Thyroid gland (tissue), 4 donors: ENCODE measurements at places on chromosomes 3 and 15.
A peak's percentile ranks its signal among the peaks of the same experiment; 100 is the strongest.

- no peak for DNase-seq
These were observed 359.3 kb downstream of the PLOD2 start for GRCh38 chr3:145801696-145802095.

DNA sequence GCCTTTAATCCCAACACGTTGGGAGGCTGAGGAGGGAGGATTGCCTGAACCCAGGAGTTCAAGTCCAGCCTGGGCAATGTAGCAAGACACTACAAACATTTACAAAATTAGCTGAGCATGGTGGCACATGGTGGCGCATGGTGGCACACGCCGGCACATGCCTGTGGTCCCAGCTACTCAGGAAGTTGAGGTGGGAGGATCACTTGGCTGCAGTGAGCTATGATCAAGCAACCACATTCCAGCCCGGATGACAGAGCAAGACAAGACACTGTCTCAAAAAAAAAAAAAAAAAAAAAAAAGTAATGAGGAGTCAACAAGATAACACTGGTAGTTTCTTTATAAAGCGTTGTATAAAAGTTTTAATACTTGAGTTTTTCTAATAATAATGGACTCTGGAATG, 10.1 kb downstream of the FEZF2 start:
- no peak for DNase-seq

- DNase-seq, result no peak
These were observed 30.2 kb downstream of the IFT80 start for GRCh38 chr3:160368804-160369203.

DNA sequence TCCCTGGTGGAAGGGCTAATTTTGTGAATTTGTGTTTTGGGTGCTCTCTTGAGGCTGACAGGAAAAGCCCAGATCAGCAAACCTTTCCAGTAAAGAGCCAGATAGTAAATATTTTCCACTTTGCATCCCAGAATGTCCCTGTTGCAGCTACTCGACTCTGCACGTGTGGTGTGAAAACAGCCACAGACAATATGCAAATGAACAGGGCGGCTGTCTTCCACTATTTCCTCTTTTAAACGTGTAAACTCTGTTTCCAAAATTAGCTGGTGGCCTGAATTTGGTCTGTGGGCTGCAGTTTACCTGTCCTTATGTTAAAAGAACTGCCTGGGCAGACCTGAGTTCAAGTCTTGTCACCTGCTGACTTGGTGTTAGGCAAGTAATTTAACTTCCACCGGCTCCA, 202.7 kb downstream of the EDEM1 start:
- no peak for DNase-seq

GRCh38 chr3:63022114-63022513, 146.9 kb upstream of the CADPS start:
- DNase-seq, result no peak

DNA sequence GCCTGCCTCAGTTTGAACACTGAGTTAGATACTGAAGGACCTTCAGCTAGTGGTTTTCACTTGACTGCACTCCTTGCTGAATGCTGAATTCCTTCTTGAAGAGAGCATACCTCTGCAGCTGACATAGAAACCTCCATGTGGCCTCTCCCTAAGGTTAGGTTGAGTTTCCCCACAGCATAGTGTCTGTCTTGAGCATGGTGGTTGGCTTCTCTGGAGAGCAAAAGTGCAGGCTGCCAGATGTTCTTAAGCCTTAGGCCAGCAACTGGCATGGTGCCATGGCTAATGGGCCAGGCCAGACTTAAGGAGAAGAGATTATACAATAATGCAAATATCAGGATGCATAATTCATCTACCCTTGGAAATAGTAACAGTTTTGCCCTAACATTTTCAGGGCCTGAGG, 545.6 kb upstream of the ZNF385D start:
- DNase-seq, result no peak

- DNase-seq, result no peak
These were observed 11.5 kb upstream of the TMF1 start for GRCh38 chr3:69063636-69064035.

GRCh38 chr15:91302588-91303439, 202.8 kb downstream of the SV2B start:
- peak; percentile 39 for DNase-seq

DNA sequence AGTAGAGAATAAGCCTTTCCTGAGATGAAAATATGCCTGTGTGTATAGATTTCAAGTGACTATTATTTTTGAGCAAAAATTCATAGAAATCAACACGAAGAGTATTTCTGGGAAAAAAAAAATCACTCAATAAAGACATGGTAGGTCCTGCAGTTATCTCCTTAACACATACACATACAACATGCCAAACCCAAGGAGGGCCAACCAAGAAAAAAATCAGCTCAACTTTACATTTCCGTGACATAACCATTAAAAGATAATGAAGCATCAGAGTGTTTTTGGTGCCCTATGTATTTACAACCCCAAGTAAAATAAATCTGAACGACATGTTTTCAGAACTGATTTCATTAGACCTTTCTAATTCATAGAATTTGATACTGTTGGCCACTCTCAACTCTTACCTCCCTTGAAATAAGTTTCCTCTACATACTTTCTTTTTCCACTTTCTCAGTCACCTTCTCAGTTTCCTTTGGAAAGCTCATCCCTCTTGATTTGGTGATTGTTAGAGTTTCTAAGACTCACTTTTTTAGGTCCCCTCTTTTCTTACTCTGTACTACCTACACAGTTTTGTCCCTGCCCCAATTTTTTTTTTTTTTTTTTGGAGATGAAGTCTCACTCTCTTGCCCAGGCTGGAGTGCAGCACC, 162.3 kb downstream of the TBL1XR1 start:
- DNase-seq, result no peak

- DNase-seq, result no peak
These were observed 136.5 kb downstream of the TPRA1 start for GRCh38 chr3:127454051-127454450.

DNA sequence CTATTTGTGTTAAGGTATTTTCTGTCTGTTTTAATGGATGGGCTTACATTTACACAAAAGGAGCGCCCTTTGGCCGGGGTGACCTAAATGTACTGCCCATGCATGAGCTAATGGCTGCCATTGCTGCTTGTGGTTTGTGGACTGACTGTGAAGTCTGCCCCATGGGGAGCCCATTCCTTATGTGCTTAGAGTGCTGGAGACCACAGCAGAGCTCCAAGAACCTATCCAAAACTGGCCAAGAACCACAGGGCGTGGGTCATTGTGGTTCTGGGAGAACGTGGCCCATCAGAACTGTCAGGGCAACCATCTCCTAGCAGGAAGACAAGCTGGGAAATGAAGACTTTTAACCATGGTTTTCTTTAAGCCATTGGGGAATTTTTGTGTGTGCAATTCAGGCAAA, 105.3 kb downstream of the CHDH start:
- no peak for DNase-seq

DNA sequence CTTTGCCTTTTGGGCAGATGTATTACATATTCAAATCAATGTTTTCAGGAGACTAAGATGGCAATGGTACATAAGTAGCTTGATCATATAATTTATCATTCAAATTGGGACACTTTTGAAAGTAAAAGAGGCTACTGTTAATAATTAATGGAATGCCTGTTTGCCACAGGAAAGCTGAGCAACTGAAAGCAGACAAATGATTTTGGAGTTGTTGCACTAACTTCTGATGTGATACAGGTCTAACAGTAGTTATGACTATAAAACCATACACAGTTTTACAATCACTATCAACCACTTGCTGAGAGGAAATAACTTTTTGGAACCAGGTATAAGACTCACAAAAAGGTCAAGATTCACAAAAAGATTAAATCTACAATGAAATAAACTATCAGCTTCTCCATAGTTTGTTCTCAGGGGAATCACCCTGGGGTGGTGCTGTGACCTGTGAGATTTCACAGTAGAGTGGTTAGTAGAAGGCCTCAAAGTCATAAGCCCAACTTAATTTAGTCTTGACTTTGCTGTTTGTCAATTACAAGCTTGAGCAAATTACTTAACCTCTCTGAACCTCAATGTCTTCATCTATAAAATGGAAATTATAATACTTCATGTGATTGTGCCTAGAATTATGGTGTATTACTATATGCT, 42.7 kb downstream of the HHLA2 start:
- no peak for DNase-seq

DNA sequence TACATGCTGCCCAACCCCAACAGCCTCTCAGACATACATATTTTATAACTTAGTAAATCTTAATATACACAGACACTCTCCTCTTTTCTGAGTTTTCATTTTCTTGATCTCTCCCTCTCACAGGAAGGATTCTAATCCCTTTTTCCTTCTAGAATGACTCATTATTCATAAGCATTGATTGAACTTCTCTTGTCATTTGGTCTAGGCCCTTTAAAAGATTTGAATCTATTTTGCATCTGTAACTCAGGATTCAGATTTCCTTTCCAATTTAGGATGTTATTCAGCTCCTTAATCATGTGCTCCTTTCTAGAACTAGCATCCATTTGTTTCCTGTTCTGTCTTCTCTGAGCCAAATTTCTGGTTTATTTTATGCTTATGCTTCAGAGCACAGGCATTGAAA, 624.5 kb upstream of the SGO1 start:
- no peak for DNase-seq

GRCh38 chr3:107271787-107272387, 105.4 kb upstream of the CCDC54 start:
- DNase-seq, result no peak

GRCh38 chr3:157160658-157161424, 894 bp upstream of the CCNL1 start:
- peak; percentile 84 for DNase-seq

DNA sequence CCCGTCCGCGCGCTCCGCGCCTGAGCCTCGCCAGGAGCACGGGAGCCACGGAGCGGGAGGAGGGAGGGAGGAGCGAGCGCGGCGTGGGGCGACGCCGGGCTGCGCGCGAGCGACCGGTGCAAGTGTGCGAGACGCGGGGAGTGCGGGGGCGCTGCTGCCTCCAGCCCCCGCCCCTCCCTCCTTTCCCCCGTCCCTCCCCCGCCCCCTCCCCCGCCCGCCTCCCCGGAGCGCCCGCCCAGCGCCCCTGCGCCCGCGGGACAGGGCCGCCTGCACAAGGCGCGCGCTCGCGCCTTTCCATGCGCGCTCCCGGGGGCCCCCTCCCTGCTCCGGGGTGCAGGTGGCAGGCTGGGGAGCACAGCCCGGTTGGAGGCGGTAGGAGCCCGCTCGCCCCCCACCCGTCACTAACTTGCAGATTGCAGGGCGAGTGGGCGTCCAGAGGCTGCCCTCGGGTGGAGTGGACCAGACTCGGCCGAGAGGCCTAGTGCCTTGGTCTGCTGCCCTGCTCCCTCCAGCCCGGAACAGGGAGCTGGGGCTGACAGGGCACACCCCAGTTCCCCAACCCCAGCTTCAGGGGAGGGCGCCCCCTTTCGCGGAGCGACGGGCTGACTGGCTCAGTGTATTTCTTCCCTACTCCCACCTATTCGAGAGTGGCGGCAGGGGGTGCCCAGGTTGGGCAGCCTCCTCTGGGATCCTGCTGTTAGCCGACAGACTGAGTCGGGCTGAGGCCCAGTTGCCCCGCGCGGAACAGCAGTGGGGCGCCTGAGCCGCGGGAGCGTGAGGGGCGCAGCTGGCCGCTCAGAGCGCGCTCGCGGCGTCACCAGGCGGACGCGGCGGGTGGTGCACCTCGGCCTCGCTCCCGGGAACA, at the start of gene WNT7A:
Gene WNT7A (minus strand): TSS at position 126 of the 865 bp plus-strand sequence. CDS start 255 bp downstream, outside the sequence.
- peak; percentile 27 for DNase-seq

DNA sequence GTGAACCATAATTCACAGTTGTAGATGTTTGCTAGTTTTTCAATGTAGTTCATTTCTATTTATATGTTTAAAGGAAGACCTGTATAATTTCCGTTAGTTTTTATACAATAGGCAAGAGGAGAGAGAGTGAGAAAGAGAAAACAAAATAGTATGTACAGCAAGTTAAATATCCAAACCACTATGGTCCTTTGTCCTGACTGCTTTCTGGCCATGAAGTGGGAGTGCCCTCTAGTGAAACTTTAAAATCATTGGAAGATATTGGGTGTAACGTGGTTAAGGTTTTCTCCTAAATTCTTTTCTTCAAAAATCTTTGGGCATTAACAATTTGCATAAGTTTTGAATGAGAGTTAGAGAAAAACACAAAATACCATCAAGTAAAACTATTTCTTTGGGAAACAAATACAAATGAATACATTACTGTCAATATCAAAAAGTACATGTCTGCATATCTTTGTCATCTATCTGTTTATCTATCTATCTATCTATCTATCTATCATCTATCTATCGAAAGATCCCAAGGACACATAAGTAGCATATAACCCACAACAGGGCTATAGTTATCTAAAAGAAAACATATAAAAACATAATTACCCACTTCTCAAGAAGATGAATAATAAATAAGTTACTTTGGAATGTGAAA, 534.6 kb upstream of the ATP11B start:
- DNase-seq, result no peak

DNA sequence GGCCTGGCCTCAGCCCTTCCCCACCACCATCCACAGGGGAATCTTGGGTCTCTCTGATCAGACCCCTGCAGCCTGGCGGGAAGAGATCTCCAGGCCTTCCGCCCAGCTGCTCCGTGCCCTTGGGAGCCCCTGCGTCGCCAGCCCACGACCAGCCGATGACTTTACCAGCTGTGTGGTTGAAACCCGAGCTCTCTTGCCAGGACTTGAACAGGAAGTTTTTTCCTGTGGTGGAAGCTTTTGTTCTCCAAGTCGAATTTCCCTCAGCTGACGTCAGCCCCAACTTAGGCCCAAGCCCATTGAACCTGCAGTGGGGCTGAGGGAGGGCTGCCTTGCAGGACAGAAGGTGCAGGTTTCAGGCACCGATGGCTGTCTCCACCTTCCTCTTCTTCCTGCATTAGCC, 51.7 kb upstream of the SMAD3 start:
- DNase-seq, result no peak

GRCh38 chr15:68031404-68031803, 22.7 kb upstream of the PIAS1 start:
- no peak for DNase-seq

- DNase-seq, result no peak
These were observed 11.6 kb upstream of the SLC6A20 start for GRCh38 chr3:45807681-45808540.

DNA sequence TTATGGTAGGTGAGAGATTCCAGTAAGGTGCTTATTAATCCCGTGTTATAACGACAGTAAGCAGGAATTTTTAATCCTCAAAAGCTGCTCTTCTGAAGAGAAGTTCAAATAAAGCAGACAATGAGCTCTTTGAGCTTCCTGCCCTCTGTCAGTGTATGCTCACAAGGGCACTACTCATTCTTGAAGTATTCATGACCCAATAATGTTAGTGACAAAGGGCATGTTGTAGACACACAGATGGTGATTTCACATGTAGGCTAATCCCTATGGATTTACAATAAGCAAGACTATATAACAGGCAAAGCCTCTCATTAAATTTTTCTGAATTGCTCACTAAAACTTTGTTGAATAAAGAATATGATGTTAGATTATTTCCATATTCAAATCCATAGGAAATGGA, 578.6 kb downstream of the RSL24D1 start:
- no peak for DNase-seq

DNA sequence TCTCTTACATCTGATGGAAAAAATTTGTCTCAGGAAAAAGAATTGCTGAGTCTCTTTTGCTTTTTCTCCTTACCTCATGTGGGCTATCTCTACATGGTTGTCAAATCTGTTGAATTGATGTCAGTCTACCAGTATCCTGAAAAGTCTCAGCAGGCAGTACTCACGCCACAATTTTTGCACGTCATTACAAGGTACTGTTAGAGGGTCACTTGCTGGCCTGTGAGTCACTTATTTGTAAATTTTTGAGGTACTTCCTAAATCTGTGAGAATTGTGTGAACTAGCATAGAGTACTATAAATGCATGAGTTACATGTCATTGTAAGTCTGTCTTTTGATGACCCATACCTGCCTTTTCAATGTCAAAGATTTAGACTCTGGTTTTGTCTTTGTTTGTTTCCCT, 15.9 kb downstream of the HPS3 start:
- no peak for DNase-seq
